ENCODE measurements at places on chromosomes 4 and X. TPM values are rescaled to one million over a fixed set of nuclear protein-coding genes. Genes with fewer than 3 reads are reported as not detected.

DNA sequence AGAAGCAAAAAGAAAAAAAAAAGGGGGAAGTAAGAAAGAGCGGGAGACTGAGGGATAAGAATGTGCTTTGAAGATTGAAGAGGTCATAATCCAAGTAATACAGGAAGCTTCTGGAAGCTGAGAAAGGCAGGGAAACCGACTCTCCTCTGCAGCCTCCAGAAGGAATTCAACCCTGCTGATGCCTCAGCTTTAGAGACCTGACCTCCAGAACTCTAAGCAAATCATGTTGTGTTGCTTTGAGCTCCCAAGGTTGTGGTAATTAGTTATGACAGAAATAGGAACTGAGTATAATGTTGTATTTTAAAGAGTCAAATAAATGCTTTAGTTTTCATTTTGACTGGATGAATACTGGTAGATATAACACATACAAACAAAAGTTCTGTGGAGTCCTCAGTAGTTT, 48.0 kb upstream of the FAT1 start:
- DNase-seq: no peak

GRCh38 chr4:105113800-105114199, 32.9 kb upstream of the TET2 start:
- no peak for DNase-seq

DNA sequence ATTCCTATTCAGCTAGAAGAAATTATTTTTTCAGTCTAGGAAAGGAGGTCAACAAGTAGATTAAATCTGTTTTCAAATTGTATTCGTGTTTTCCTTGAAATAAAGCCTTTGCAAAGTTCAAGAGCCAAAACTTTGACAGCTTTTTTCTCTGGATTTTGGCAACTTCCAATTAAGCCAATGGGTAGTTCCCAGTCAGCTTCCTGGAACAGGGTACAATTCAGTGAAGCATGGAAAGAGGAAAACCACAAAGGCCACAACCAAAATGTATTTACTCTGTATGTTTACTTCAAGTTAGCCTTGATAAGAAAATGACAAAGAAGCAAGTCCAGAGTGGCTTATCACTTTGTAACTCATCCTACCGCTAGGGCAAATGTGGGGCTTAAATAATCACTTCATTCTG, 188.6 kb downstream of the COMMD8 start:
- DNase-seq: no peak

- no peak for DNase-seq
Measured at GRCh38 chr4:63583561-63583960, 825.7 kb downstream of the TECRL start.

GRCh38 chr4:24862073-24862751, 50.6 kb downstream of the CCDC149 start:
- no peak for DNase-seq

GRCh38 chrX:50818986-50819385, 5.0 kb upstream of the SHROOM4 start:
- no peak for DNase-seq

DNA sequence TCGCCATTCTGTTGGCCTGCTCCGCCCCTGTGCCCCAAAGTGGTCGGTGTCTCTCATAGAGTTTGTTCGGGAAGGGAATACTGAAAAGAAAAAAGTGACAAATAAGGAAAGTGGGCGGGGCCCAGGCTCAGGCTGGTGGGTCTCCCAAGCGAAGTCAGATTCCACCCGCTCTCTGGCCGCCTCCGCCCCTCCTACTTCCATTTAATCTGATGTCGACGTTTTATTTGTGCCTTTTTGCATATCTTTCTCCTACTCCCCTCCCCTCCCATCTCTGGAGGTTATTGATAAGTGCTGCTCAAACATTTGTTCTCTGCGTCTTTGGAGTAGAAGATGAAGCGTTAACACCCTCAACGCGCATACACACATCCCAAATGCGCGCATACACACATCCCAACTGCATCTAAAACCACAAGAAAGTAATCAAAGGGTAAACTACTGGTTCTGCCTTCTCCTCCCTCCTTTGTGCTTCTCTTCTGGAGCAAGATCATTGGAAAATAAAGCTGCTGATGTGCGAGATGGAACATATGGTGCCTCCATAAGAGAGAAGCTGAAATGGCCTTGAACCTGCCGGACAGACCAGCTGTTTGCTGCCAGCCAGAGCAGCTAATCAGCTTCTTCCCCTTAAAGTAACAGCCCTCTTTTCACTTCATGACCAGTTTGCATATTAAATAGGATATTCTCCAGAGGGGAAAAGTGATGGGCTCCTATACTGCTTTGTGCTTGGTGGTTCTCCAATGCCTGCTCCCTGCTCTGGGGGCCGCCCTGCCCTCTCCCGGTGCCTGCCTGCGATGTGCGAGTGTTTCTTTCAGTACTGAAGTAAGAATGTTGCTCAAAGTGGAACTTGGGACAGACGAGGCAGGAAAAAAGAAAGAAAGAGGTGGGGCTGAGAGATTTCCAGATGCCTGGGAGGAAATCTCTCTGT, 3.1 kb downstream of the MAMLD1 start:
- DNase-seq: peak; percentile 77

DNA sequence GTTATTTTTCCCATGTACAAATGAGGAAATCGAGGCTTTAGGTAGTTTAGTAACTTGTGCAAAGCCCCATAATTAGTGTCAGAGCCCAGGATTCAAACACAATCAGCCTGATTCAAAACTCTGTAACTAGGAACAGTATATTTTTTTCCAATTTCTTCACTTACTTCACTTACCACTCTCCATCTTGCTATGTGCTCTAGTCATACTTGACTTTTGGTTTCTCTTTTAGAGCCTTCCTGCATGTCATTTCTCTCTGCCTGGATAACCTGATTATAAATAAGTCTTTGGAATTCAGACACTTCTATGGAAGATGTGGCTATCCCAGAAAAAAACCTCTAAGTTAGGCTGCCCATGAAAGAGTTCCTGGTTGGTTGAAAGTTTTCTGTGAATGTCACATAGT, 22.2 kb downstream of the SATL1 start:
- no peak for DNase-seq

DNA sequence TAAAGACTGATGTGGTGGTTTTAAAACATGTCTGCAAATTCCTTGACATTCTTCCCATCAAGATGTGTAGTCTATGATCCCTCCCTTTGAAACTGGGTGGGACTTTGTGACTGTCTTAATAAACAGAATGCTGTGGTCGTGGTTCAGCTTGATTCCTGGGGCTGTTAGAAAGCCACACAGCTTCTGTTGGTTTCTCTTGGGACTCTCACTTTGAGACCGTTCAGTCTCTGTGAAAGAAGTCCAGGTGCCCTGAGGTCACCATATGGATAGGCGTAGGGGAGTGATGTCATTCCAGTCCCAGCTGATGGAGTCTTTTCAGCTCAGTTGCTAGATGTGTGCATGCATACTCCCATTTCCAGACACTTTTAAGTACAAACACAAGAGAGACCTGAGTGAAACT, 216.6 kb downstream of the KDR start:
- DNase-seq: no peak

- DNase-seq: peak; percentile 32
Measured at GRCh38 chrX:30283456-30284200, 25.6 kb downstream of the NR0B1 start.

DNA sequence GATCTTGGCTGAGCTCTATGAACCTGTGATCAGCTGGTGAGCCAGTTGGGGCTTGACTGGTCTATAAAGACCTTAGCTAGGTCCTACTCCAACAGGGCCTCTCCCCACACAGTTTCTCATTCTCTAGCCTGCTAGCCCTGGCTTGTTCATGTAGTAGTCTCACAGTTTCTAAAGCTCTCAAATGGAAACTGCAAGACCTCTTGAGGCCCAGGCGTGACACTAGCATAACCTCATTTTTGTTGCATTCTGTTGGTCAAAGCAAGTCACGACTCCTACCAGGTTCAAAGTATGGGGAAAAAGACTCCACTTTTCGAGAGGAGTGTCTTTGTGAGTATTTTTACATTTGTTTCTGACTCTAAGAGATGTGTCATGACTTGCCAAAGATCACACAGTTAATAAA, 50.9 kb downstream of the CEP44 start:
- no peak for DNase-seq

DNA sequence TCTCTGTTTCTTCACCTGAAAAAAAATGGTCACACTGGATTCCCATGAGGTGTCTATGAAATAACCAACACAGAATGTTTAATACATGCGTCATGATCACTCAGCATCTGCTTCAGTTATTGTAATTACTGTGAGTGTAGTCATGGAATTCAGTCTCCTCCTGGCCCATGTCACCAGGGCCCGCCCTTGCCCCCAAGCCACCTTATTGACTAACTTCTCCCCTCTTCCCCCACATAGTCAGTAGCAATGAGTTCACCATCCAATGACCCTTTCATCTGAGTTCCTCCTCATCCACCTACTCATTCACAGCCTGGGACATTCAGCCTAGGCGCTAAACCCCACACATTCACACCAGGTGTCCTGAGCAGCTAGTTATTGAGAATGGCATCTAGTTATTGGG, 15.6 kb downstream of the PNMA6F start:
- DNase-seq: no peak

GRCh38 chr4:175705407-175705806, 106.7 kb downstream of the GPM6A start:
- DNase-seq: peak; percentile 77

Gene ADH4
- total RNA-seq: not detected

Gene ZNF157
- total RNA-seq: not detected

Gene ZNF630
- total RNA-seq: 6.1 TPM

Gene OPRPN
- total RNA-seq: not detected

Gene MUC7
- not detected for total RNA-seq

Gene PABPC1L2A
- not detected for total RNA-seq

Gene MXRA5
- 10.4 TPM for total RNA-seq

Gene PHOX2B
- not detected for total RNA-seq

Gene MRPS18C
- total RNA-seq: 10.1 TPM

Gene HPF1
- 5.7 TPM for total RNA-seq
